HTR-8/SVneo (cell line): ENCODE measurements at places on chromosomes 5 and 9.

DNA sequence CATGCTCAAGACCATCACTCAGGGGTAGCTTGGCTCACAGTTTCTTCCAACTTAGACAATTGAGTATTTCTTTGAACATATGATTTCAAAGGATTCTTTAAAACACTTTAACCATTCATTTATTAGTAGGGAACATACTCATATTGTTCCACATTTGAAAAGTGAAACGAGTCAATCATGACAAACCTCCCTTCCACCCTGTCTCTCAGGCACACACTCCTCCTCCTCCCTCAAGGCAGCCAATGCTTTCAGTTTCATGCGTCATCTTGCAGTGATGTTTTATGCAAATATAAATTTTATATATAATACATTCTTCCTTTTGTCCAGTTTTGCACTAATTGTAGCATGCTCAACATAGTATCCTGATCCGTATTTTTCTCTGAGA lies 126.0 kb upstream of the BOD1 start:
- DNase-seq: no peak

GRCh38 chr9:135069558-135070197 lies 17.8 kb upstream of the OLFM1 start:
- no peak for DNase-seq

DNA sequence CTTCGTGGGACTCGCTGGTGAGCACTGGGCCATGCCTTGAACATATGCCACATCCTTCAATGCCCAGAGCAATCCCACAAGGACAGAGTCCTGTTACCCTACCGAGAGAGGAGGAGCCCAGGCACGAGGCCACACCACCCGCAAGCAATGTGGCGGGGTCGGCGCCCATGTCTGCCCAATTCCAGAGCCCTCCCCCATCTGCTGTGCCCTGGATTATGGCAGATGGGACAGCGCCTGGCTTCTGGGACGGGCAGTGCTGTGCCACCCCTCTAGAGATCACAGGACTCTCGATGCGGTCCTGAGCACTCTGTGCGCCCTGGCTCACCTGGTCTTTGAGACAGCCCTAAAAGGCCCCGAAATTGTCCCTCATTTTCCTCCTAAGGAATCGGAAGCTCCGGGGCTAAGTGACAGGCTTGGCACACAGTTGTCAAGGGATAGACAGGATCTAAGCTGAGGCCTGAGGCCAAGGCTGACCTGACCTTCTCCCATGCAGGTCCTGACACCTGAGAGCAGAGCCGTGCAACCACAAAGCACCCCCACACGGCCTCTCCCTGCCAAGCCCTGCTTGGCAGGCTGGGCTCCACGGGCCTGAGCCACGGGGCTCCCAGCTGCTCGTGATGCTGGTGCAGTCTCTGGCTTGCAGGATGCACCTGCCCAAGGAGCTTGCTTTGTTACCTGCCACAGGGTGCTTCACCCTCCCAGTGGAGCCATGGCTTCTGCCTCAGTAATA lies 48.8 kb downstream of the PRRT1B start:
- no peak for DNase-seq

- no peak for DNase-seq
These were observed 29.3 kb upstream of the RFK start for GRCh38 chr9:76423216-76424177.

DNA sequence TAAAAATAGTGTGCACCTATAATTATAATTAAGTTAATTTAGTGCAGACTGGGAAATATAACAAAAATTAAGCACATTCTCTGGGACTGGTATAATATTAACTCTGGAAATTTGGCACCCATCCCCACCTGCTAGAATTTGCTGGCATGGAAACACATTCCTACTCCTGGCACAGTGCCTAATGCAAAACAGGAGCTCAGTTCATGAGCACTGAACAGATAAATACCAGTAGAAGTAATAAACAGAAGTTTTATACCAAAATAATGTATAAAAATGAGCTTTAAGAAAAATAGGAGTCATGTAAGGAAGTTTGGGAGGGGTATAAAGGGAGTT lies 23.7 kb upstream of the NPR3 start:
- DNase-seq: no peak

GRCh38 chr5:155529362-155529761 lies 515.8 kb downstream of the KIF4B start:
- DNase-seq: no peak

GRCh38 chr5:151870820-151871219 lies 53.8 kb downstream of the GLRA1 start:
- peak; percentile 87 for DNase-seq

GRCh38 chr9:27248702-27249101 lies 48.2 kb downstream of the EQTN start:
- DNase-seq: no peak

DNA sequence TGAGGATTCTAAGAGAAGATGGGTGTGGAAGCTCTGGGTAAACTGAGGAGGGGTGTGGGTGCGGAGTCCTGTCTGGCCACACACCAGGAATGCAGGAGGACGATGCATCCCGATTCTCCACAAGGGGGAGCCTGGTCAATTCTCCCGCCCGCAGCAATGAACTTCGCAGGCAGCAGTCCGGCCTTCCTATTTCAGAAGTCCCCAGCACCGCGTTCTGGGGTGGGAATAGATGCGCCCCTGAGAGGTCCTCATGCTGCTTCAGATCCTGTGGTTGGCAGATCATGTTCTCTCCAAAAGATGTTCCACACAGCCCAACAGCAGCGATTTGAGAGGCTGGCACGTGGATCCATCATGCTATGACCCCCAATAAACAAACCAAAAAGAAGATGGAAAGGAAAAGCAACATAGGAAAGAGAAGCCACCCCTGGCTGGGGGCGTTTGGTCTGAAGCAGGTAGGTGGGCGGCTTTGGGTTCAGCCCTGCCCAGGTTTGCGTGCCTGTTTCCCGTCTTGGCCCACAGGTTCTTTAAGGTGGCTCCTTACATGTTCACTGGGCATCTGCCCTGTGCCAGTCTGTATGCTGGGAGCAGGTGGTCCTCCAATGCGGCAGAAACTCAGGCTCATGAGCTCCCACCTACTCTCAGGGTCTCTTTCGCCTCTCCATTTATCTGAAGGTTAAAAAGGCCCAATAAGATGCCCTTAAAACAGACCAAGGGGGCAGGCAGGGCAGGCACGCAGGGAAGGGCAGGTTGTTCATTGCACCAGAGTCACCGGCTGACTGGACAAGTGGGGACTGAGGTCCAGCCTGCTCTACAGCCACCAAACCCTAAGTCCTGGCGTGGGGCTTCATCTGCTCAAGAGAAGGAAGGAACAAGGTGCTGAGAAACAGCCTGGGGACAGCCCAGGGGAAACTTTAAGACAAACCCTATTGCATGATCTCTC lies 171.6 kb downstream of the PAX5 start:
- peak; percentile 44 for DNase-seq

DNA sequence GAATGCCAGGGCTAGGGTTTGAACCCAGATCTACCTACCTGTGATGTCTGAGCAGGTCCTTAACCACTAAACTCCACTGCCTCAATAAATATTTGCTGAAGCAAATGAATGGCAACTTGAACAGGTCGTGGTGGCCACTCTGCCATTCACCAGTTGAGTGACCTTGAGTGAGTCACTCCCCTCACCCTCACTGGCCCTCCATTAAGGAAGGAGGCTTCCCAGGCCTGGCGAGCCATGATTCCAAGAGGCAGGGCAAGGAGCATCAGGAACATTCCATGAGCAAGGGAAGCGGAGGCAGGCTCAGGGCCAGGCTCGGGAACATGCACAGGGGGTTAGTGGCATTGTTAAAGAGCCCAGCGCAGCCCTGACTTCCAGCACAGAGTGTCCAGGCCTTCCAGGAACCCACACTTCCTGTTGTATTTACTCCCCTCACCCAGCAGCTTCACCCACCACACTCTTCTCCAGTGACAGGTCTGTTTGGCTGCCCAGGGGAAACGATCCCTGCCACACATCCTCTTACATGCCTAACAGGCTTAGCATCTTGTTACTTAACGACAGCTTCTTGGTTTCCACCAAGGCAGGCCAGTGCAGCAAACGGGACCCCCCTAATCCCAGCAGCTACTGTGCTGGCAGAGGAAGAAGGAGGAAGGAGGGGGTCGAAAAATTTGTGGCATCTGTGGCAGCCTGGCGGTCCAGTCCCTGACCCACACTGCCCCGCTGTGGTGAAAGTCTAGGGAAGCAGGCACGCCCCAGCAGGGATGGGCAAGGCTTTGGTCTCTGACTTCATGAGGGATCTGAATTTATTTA lies 43.7 kb upstream of the TTC1 start:
- DNase-seq: peak; percentile 68

DNA sequence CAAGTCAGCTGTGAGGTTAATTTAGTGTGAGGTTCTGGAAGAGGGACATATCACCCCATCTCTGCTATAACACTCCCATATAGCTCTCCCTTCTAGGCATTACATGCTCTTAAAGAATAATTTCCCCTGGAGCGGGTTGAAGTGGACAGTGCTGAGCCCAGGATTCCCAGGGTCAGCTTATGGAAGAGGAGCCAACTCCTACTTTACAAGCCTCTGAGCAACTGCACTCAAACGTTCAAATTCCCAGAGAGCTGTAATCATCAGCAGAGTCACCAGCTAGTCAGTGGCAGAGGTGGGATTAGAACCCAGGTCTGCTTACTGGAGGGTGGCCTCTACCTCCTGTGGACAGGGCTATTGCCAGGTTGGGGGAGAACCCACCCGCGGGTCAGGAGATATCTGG lies 1.4 kb downstream of the NEURL1B start:
- no peak for DNase-seq

DNA sequence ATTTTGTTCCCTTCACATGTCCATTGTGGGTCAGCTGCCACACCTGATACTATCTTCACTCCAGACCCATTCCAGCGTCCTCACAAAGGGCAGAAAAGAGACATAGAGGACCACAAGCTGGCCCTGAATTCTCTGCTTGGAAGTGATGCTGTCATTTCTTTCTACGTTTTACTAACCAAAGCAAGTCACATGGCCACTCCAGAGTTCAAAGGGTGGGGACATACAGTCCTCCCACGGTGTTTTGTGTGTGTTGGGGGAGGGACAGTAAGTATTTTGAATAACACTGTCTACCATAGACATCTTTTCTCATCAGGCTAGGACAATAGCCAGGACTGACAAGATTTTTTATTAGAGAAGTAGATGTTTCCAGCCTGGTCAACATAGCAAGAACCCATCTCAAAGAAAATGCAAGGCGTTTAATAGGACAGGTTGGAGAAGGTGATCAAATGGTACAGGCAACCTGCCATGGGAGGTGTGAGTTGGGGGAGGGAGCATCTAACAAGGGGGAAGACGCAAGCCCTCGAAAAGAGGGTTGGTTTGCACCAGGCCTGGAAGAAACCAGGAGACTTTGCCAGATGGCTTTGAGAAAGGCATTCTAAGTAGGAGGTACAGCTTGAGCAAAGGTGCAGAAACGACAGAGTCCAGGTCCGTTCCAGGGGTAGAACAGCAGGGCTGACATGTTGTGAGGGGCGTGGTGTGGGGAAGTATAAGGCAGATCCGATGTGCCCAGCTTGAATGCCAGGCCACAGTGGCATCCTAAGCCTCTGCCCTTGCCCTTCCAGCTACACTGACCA lies 11.3 kb upstream of the GLIPR2 start:
- no peak for DNase-seq

- DNase-seq: no peak
These were observed 276.8 kb downstream of the GAS1 start for GRCh38 chr9:86670536-86670935.
